ENCODE measurements at places on chromosomes 11 and 22.

DNA sequence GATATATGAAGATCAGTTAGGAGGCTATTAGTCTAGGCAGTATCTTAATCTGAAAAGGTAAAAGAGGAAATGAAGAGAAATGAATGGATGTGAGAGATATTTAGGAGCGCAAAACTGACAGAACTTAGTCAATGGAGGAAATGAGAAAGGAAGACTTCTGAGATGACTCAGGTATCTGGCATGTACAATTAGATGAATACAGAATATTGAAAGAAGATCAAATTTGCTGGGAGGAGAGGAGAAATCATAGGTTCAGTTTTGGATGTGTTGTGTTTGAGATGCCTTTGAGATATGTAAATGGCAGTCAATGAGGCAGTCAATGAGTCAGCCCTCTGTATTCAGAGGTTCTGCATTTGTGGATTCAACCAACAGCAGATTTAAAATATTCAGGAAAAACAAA is 42.9 kb upstream of the GAB2 start:
- DNase-seq: no peak

- no peak for DNase-seq
Observed at GRCh38 chr11:134228625-134229024, 4.2 kb downstream of the VPS26B start.

DNA sequence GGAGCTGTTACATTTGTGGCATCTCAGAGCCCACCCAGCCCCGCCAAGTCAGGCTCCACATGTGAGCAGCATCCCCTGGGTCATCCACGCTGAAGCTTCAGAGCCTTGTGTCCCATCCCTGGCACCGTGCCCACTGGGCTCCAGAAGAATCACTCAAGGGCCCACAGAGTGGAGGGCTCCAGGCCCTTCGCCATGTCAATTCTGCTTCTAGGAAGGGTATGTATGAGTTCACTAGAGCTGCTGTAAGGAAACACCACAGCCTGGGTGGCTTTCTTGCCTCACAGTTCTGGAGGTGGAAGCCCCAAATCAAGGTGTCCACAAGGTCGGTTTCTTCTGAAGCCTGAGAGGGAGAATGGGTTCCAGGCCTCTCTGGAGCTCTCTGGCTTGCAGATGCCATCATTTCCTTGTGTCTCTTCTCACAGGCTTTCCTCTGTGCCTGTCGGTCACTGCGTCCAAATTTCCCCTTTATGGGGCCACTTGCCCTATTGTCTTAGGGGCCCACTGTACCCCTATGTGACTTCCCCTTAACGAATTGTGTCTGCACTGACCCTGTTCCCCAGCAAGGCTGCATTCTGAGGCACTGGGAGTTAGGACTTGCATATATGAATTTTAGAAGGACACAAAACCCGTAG is 1476.0 kb downstream of the TBC1D22A start:
- DNase-seq: no peak

DNA sequence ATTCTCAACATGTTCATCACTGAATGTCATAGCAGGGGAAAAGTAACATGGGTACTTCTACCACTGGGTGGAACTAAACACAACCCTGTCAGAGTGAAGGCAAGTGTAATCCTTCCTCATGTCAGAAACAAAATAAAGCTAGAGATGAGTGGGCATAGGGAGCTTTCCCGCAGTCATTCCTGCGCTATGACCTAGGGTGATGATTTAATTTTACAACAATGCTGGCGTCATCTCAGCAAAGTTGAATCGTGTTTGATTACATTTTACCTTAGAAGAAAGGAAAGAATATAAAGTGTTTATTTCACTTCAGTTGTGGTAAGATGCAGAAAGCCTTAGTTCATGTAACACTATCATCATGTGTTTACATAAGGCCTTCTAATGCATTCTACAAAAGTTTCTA is 355.6 kb downstream of the METTL15 start:
- no peak for DNase-seq

DNA sequence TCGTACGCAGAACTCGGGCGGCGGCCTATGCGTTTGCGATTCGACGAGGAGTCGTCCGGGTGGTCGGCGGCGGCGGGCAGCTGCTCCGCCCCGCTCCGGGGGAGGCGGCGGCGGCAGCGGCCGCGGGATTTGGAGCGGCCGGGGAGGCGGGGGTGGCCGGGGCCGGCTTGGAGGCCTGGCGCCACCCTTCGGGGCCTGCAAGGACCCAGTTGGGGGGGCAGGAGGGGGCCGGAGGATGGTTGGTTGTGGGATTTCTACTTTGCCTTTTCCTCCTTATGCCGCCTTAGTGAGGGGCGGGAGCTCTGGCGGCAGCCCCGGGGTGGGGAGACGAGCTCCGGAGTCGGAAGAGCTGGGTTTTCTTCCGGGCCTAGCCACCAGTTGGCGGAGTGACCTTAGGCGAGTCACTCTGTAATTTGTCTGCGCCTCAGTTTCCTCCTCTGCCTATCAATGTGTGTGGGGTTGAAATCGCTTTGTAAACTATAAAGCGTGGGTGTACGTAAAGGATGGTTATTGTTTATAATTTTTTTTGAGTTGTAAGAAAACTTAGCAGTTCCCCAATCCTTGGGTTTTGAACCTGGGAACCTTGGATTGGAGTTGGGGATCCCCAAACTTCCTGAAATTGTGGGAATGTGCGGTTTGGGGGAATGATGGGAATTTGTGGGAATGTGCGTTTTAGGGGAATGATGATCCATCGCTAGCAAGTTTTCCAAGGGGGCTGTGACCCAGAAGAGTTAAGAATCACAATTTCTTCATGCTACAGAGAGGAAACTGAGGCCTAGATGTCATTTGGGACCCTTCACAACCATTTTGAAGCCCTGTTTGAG is 679 bp downstream of the TUG1 start:
- peak; percentile 13 for DNase-seq

- no peak for DNase-seq
Observed at GRCh38 chr11:62108017-62108750, 15.6 kb upstream of the INCENP start.

- DNase-seq: no peak
Observed at GRCh38 chr11:126217491-126217890, 5.9 kb downstream of the FAM118B start.

DNA sequence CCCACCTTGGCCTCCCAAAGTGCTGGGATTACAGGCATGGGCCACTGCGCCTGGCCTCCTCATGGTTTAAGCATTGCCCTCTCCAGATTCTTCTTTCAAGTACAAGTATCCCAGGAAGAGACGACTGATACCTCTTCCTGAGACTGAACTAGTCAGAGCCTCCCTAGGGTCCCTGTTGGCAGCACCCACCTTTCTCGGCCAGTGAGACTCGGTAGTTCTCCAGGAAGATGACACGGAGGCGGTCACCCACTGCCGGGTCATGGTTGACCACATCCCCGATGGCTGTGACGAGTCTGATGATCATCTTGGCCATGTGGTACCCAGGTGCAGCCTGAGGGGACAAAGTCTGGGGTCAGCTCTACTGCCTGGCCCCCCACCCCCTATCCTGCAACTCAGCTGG is 7.2 kb upstream of the RASGRP2 start:
- DNase-seq: no peak

GRCh38 chr11:102966011-102966410 is 10.5 kb upstream of the MMP13 start:
- no peak for DNase-seq

GRCh38 chr22:19820880-19821522 is 33.7 kb downstream of the GNB1L start:
- no peak for DNase-seq

DNA sequence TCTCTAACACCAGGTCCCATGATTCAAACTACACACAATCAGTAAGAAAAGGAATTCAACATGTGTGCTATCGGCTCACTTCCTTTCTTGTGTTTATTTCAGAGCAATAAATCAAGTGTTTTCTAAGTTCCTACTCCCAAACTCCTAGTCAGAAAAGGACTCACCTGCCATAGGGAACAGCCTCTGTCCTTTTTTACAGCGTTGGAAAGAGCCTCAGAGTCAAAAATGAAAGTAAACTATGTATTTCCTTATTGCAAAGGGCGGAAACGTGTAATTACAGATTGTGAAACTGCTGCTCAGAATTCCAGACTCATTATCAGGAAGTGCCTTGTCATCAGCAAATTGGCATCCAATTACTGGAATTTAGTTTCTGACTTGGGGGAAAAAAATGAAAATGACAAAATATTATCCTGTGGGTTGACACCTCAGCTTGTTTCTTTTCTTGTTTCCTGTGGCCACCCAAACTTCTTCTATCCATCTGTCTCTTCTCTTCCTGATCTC is at the start of gene CASP4:
Gene CASP4 (minus strand): TSS at position 220 of the 501 bp plus-strand sequence. CDS start 49 bp downstream, at position 171.
- no peak for DNase-seq

- no peak for DNase-seq
Observed at GRCh38 chr22:23714596-23715578, 24.1 kb downstream of the RGL4 start.

DNA sequence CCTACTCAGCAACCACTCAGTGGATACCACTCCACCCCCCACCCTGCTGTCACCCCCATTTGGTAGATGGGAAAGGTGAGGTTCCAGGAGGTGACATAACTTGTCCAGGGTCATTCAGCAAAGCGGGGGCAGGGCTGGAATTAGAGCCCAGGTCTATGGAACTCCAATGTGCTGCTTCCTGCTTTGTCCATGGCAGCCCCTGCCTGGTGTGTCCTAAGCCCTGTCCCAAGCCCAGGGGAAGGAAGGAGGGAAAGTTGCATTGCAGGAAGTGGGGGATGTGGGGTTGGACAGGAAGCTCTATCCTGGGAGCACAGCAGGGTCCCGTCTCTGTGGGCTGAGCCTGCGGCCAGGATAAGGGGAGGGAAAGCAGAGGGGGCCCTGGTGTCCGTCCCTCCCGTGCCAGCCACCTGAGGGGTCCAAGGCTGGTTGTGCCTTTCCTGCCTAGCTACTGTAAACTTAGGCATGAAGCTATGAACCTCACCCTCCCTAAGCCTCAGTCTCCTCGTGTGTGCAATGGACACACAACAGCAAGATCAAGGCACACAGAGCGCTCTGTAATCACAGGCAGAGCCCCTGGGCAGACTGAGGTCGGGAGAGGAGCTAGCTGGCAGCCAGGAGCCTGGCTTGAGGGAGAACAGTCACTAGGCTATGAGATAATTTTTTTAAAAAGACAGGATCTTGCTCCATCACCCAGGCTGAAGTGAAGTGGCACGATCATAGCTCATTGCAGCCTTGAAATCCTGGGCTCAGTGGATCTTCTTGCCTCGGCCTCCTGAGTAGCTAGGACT is 12.9 kb downstream of the GAL3ST1 start:
- no peak for DNase-seq

GRCh38 chr11:125261588-125261987 is 97.0 kb downstream of the PKNOX2 start:
- no peak for DNase-seq

DNA sequence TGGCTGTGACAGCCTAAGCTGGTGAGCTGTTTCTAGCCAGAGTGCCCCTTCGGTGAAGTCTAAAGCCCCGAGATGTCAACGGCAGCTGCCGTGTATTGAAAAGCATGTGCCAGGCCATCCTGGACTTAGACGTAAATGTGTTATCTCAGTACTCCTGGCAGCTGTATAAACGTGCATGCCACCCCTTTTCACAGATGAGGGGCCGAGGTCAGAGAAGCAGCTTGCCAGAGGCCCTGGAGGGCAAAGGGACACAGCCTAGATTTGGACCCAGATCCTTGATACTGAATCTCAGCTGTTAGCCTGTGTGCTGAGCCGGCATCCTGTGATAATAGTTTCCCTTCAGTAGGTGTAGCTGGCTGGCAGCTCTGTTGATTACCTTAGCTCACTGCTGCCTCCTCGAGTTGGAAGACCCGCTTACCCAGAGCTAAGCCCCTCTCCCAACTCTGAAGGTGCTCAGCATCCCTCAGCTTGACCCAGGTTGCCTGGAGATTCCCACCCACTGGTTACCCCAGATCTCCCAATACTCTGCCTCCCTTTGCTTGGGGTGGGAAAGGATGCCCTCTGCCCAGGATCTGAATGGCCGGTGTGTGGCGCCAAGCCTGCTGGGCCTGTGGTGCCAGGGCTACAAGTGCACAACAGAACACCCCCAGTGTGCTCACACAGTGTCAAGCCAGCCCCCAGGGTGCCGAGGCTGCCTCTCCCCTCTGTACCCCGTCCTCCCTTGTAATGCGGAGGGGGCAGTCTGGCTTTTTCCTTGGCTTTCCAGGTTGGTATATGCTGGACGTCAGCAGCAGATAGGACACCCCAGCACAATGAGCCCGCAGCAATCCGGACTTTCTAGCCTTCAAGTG is 59.8 kb upstream of the WNT7B start:
- no peak for DNase-seq

Measured in left renal cortex interstitium (tissue), 4 donors.